GM23338 (cell line): ENCODE measurements at places on chromosomes 5 and 9. TPM values are rescaled to one million over a fixed set of nuclear protein-coding genes. Genes with fewer than 3 reads are reported as not detected.

PRDM12 gene
- 0.78 TPM in 1 of 2 replicates, not detected in the other for total RNA-seq

PDZD2 gene
- total RNA-seq = 16.9 and 19.8 TPM in 2 replicates

IRX4 gene
- total RNA-seq = 1.7 and 2.8 TPM in 2 replicates

DIRAS2 gene
- 0.28 and 1.4 TPM in 2 replicates for total RNA-seq

SHROOM1 gene
- 4.3 and 5.4 TPM in 2 replicates for total RNA-seq

- no peak for DNase-seq
Measured at GRCh38 chr9:116555119-116555518, 132.0 kb upstream of the TRIM32 start.

GRCh38 chr9:124239249-124240073 lies 18.3 kb upstream of the NEK6 start:
- no peak for DNase-seq

- DNase-seq = no peak
Measured at GRCh38 chr5:157273131-157273556, 7.2 kb downstream of the CYFIP2 start.

DNA sequence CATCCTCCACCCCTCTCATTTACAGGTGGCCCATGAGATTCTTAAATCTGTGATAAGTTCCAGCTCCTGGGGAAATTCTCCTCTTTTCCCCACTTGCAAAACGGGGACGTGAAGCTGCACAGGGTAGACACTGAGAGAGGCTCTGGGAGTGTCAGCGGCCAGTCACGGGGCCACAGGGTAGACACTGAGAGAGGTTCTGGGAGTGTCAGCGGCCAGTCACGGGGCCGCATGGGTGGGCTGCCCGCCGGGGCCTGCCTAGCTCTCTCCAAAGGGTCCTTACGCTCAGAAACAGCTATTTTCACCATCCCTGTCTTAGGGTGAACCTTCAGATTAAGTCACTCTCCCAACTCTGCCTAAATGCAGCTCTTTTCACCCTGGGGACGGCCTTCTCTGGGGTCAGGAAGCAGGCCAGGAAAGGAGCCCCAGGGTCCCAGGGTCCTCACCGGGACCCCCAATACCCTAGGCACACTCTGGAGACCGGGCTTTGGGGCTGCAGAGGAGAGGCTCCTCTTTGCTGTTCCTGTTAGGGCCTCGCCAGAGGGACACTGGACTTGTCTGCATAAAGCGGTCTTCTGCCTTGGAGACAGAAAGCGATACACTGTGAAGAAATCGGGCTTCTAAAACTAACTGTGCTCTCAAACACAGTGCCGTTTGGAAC lies 1.5 kb downstream of the FAM78A start:
- DNase-seq = no peak

GRCh38 chr5:14572385-14572784 lies 9.2 kb upstream of the OTULINL start:
- no peak for DNase-seq

DNA sequence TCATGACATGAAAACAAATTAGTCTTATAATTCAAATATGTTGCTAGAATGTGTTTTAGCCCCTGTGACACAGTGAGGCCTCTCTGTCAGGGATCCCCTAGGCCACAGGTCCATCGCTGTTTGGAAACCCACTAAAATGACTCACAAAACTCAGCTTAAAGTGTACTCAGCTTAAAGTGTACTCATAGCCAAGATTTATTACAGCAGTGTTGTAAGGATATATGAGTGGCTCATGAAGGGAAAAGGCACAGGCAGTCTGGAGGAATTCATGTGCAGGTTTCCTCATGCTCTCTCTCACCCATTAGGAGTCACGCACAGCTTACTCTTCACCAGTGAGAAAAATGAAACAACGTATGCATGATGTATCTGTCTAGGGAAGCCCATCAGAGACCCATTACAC lies 24.4 kb upstream of the TGFBI start:
- DNase-seq = no peak

- DNase-seq = no peak
Measured at GRCh38 chr5:55063899-55064298, 38.5 kb upstream of the GZMA start.

GRCh38 chr9:36399980-36400331 lies at the start of gene RNF38:
RNF38 (minus strand) TSS chr9:36400269; CDS start chr9:36400108, 161 bp downstream.
- no peak for DNase-seq

- no peak for DNase-seq
Measured at GRCh38 chr9:26727471-26727870, 165.1 kb downstream of the CAAP1 start.

GRCh38 chr9:88741335-88741734 lies 206.4 kb downstream of the NXNL2 start:
- DNase-seq = peak; percentile 63

- peak; percentile 71 for DNase-seq
Measured at GRCh38 chr9:96071076-96071814, 195.8 kb downstream of the ERCC6L2 start.

GRCh38 chr5:109478830-109479229 lies 69.1 kb upstream of the PJA2 start:
- DNase-seq = no peak

DNA sequence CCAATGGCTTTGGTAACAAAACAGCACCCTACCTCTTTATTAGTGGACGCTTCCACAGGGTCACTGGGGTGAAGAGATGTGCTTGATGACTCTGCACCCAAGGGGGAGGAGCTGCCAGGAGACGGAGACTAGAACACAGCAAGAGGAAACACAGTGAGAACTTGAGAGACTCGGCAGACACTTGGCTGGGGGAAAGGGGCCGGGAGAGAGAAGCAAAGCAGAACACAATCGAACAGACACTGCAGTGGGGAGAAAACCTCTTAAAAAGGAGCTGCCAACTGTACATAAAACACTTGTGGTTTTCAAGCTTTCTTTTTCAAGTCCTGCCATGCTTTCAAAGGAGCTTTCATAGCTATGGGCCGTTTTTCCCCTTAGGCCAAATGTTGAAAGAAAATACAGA lies 151.0 kb downstream of the ENTREP1 start:
- no peak for DNase-seq

DNA sequence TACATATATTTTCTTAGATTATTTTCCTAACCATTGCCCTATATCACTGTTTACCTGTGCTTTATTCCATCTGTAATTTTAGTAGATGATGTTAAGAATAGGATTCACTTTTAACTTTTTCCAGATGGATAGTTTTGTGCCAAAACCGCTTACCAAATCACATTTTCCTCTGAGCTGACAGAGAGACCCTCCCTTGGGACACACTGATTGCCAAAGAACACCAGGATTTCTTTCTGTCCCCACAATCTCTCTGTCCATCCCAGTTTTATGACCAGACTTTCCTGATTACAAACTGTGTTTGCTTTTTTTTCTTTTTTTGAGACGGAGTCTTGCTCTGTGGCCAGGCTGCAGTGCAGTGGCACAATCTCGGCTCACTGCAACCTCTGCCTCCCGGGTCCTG lies 81.3 kb upstream of the SPATA31C2 start:
- no peak for DNase-seq

DNA sequence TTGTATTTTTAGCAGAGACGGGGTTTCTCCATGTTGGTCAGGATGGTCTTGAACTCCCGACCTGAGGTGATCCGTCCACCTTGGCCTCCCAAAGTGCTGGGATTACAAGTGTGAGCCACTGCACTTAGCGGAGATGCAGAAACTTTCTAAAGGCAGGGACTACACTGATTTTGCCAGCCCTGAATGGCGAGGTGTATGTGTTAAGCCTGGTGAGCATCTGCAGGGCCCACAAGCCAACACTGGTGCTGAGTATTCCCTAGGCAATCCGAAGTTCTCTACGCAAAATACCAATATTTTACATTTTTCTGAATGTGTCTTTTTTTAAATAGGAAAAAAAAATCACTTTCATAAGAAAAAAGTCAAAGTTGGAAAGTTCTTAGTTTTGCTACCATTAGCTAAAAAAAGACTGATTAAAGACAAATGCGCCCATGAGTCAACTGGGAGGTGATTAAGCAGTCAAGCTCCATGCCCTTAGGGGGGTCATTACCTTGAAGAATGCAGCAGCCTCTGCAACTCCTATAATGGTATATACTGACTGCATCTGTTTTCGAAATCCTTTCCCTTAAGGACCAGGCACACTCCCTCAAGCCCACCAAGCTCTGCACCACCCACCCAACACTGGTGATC lies 502.8 kb downstream of the BNC2 start:
- DNase-seq = no peak

DNA sequence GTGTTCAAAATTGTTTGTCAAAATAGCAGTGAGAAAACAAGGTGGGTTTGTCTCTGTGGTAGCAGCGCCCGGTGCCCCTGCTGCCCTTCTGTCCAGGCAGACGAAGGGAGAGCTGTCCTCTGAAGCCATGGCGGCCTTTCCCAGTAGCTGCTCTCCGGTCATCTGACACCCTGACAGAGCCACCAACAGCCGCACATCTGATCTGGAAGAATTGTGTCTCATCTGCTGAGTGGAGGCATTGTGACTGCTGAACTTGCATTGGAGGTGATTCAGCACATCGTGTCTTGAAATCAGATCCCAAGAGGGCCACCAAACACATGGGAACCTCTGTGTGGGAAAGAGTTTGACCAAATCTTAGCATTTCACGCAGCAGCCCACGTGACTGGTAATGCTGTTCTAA lies 337.6 kb upstream of the IRX1 start:
- no peak for DNase-seq

- no peak for DNase-seq
Measured at GRCh38 chr5:82387819-82388166, 109.6 kb upstream of the RPS23 start.
